ENCODE measurements at places on chromosomes 6 and 20.

- DNase-seq, result no peak
These were observed 373.2 kb upstream of the MMS22L start for GRCh38 chr6:97656236-97656635.

DNA sequence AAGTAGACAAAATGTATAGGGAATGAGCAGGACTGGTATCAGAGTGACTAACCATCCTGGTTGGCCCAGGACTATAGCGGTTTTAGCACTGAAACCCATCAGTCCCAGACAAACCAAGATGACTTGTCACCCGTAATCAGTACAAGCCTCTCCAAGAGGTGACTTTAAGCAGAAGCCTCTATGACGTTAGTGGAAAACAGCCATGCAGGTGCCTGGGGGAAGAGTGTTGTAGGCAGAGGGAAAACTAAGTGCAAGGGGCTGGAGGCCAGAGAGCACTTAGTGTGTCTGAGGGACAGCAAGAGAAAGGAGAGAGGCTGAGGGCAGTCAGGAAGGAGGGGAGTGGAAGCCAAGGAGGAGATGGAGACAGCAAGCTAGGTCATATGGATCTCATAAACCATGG lies 2.1 kb downstream of the SGK2 start:
- no peak for DNase-seq

DNA sequence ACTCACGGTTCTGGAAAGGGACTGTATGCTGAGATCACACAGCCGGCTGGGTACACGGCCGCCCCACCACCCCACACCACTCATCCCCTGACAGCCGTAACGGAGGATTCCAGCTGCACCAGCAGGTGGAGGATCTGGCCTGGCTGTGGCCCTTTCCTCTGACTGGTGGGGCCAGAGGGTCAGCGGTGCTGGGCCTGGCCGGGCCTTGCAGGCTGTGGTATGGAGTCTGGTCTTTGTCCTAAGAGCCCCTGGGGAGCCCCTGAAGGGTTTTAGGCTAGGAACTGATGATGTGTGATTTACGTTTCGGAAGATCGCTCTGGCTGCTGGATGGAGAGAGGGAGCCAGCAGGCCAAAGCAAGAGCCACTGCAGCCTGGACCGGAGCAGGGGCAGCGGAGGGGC lies 26.6 kb downstream of the NOL4L start:
- DNase-seq, result no peak

GRCh38 chr6:170290296-170291128 lies at the start of gene DLL1:
TSS of gene DLL1 (minus strand) at chr6:170291078. CDS start at chr6:170290139, 939 bp downstream.
- DNase-seq, result peak; percentile 28

DNA sequence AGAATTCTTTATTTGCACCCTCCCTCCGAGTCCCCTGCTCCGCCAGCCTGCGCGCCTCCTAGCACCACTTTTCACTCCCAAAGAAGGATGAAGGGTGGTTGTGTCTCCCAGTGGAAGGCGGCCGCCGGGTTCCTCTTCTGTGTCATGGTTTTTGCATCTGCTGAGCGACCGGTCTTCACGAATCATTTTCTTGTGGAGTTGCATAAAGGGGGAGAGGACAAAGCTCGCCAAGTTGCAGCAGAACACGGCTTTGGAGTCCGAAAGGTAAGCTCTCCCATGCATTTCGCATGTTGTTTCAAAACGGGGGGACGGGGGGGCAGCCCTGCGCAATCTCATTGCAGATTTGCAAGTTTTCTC lies 357 bp downstream of the PCSK2 start:
- peak; percentile 6 for DNase-seq

- peak; percentile 35 for DNase-seq
These were observed 80.7 kb upstream of the PTPRK start for GRCh38 chr6:128601060-128601459.

DNA sequence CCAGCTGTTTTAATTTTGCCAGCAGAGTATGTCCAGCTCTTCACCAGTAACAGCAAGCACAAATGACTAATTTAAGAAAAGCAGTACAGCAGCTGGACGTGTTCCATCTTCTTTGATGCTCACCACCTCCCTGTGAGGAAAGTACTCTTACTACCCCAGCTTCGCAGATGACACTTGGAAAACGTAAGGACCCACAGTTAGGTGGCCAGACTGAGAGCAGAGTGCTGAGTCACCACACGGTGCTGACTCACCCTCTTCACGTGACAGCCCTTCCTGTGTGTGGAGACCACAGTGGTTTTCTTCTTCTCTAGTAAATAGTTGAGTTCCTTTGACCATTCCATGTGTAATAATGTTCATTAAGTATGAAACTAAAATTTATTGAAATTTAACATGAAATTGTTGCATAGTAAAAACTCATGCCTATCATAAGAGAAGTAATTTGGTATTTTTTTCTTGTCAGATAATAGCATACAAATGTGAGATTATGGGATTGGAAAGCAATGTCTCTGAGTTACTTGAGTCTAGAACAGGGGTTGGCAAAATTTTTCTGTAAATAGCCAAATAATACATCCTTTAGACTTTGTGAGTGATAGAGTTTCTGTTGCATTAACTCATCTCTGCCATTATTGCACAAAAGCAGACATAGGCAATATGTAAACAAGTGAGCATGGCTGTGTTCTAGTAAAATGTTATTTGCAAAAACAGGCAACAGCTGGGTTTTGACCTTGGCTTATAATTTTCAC lies 76.6 kb downstream of the SLX4IP start:
- DNase-seq, result peak; percentile 98

DNA sequence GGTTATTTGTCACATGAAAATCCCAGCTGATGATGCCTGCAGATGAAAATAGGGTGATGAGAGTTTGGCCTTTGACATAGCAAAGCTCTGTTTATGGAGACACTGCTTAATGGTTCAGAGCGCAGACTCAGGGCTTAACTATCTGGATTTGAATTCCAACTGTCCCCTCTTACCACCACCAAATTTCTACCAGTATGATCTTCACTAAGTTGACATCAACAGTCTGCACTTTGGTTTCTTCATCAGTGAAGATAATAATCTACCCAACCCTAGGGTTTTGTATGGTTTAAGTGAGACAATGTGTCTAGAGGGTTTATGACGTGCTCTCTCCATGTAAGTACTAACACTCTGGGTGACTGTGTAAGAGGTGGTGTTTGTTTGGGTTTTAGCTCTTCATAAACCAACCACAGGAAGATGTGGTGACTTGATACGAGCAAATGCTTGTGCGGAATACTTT lies 151.4 kb upstream of the TNFAIP3 start:
- DNase-seq, result peak; percentile 67

DNA sequence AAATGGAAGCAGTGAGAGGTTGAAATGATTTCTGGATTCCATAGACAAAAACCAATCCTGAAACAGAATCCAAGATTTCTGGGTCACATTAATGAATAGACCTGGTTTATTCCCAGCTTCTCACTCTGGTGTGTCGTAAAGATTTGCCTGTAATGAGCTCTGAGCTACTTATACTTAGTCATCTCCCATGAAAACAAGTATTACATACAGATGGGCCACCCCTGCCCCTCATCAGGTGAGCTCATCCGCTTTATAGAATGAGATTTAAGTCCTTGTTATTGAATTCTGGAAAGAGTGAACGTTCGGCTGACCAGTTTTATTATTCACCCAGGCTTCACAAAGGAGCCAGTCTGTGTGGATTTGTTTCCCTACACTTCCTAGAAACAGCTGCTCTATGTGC lies 47.1 kb upstream of the TMEM181 start:
- no peak for DNase-seq

DNA sequence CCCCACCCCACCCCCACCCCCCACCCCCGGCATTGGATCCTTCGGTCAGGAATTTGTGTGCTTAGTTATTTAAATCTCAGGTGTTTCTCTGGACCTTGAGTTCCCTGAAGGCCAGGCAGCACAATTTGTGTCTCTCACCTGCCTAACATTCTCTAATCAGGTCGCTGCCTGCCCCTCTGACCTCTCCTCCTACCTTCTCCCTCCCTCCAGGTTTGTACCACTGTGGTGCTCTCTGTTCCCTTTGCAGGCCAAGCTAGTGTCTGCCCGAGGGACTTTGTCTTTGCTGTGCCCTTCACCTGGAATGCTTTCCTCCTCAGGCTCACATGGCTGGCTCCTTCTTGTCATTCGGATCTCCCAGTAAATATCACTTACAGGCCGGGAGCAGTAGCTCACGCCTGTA lies 131.4 kb upstream of the SLC2A12 start:
- no peak for DNase-seq

- no peak for DNase-seq
These were observed 174.1 kb upstream of the PTPRK start for GRCh38 chr6:128694303-128695009.

- no peak for DNase-seq
These were observed 368.2 kb downstream of the EPM2A start for GRCh38 chr6:145367149-145367548.

DNA sequence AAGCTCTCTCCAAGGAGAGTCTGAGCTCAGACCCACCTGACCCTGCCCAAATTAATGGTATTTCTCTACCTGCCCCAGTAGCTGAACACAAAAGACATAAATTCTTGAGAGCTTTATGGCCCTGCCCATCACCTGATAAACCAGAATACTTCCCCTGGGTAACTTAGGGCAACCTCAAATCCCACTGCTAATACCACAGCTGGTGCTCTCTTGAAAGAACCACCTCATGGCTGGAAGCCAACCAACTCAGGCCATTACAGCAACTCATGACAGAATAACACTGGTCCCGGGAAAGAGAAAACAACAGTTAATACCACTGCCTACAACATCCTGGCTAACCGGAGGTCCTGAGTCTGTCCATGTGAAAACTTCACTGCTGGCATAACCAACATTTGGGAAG lies 328.6 kb downstream of the NKAIN2 start:
- no peak for DNase-seq

DNA sequence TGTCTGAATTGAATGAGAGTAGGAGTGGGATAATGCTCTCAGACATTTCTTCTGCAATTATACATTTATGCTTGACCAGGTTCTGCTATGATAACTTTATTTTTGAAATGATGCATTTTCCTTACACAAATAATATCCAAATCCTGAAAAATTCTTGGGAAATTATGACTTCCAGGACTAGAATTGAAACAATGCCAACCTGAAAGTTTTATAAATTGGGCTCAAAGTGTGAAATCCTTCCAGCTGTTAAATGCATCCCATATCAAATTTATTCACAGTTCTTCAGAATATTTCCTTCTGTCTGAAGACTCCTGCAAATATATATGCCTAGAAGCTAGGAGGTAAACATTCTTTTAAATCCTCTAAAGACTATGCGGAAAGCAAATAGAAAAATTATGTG lies 155.7 kb upstream of the EYA4 start:
- no peak for DNase-seq

DNA sequence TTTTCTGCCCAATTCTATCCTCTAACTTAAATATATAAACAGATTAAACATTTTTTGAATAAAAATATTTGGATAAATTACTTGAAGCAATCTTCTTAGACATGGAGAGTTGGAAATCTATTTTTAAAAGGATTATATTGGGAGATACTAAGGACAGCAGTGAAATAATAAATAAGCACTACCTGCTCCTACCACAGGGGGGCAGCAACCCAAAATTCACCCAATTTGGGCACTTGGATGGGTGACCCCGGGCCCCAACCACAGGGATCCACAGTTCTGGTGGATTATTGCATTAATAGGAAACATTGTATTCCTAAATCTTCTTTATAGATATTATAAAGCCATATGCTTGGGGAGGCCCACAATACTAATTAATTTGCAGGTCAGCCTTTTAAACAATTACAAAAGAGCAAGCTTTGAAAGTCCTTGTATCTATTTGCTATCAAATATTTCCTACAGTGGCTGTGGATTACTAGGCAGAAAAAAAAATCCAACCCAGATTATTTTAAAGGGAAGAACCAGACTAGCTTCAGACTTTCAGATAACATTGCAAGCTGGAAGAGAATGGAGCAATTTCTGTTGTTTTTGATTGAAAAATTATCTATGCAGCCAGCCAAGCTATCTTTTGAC lies 66.4 kb upstream of the PDE10A start:
- DNase-seq, result no peak

DNA sequence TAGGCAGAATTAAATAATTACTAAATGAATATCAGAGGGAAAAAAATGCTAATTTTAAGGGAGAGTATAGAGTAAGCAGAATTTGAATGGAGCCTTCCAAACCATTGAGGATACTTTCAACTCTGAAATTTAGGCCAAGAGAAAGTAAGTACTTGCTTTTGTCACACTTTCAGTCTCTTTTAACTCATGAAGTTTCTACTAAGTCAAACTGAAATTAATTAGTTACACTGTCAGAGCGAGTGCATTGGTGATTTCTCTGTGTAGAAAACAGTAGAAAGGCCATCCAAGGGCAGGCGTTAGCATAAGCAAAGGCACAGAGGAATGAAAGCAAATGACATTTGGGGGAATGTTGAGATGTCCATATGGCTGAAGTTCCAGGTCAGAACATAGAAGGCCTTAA lies 92.9 kb downstream of the PLEKHG1 start:
- no peak for DNase-seq

- no peak for DNase-seq
These were observed 209.0 kb upstream of the ECI2 start for GRCh38 chr6:4344317-4344899.

DNA sequence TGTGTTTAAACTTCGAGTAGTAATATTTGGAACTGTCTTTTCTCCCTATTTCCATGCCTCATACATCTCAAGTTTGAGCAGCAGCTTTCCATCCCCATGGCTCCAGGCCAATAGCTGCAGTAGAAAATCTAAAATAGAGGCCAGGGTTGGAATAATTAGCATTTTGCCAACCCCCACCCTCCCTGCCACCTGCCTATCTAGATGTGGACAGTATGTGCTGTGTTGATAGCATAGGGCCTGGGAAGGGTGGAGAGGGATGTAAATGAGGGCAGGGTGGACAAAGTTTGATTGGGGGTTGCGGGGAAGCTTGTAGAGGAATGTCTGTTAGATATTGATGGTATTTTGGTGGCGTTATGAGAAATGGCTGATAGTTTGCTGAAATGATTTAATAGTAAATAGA lies 5.6 kb downstream of the TOP1 start:
- no peak for DNase-seq

- DNase-seq, result no peak
These were observed 52.1 kb downstream of the IYD start for GRCh38 chr6:150420926-150421325.

- DNase-seq, result no peak
These were observed 13.5 kb downstream of the PTPN1 start for GRCh38 chr20:50523552-50524167.

DNA sequence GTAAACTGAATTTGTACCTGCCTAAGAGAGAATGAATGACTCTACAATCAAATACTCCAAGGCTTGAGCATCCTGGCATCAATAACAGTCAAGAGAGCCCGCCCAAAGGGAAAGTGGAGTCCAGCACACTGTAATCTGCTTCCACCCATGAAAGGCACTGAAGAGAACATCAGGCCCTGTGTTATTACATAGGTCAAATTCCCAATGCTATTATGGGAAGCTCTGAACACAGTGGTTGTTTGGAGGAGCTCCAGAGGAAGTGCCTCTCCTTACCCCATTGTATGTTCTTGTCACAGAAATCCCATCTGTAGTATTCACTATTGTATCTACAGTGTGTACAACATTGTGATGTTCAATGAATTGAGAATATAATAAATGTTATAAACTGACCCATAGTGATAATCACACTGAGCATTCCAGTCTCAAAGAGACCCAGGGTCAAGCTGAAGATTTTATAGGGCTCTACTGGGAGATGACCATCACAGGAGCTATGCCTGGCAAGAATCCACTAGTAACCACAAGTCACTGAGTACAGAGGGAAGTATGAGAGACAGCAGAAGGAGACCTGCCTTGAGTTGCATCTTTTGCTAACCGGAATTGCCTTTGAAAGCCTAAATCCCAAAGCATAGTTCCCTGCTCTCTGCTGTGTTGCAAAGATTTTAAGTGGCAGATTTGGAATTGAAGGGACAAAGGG lies 446.7 kb downstream of the GJA1 start:
- DNase-seq, result peak; percentile 88

GRCh38 chr6:158649289-158650143 lies at the start of gene SYTL3:
TSS of gene SYTL3 (plus strand) at chr6:158650054. CDS start at chr6:158663269, 13,215 bp downstream.
- peak; percentile 88 for DNase-seq

GRCh38 chr6:4303638-4304037 lies 168.3 kb upstream of the ECI2 start:
- no peak for DNase-seq
